NCI-H1105 treated with DMSO at 0.1 percent for 48 hours (cell line): ENCODE measurements at places on chromosomes 7 and 10.

- no peak for DNase-seq
These were observed 302.2 kb downstream of the CSTF2T start for GRCh38 chr10:51397244-51397643.

DNA sequence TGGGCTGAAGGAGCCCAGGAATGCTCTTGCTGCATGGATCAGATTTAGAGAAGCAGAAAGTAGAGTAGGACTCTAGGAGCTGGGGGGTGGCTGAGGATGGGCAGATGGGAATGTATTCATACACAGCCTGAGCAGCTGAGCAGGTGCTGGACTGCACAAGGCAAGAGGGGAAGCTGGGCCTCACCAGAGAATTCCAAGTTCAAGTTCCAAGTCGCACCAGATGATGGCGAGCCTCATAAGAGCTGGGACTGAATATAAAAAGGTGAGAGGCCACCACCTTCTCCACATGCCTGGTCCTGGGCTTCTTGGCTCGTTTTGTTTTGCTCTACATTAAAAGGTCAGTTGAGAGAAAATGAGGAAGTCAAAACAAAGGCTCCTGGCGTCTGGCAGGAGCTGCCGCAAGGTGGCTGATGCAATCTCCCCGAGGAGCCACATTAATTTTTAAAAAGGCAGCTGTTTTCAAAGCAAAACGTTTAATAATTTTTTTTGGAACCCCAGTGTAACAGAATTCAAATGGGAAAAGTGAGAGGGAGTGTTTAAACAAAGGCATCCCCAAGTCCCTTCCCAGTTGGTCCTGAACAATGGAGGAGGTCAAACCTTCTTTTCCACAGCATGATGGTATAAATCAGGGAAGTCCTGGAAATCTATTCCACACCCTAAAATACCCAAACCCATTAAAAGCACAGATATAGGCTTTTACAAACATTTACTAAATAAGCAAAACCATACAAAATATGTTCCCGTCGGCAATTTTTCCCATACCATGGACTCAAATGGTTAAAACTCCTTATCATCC, 9.5 kb downstream of the CYREN start:
- no peak for DNase-seq

GRCh38 chr7:84232646-84233045, 38.1 kb upstream of the SEMA3A start:
- DNase-seq, result no peak

DNA sequence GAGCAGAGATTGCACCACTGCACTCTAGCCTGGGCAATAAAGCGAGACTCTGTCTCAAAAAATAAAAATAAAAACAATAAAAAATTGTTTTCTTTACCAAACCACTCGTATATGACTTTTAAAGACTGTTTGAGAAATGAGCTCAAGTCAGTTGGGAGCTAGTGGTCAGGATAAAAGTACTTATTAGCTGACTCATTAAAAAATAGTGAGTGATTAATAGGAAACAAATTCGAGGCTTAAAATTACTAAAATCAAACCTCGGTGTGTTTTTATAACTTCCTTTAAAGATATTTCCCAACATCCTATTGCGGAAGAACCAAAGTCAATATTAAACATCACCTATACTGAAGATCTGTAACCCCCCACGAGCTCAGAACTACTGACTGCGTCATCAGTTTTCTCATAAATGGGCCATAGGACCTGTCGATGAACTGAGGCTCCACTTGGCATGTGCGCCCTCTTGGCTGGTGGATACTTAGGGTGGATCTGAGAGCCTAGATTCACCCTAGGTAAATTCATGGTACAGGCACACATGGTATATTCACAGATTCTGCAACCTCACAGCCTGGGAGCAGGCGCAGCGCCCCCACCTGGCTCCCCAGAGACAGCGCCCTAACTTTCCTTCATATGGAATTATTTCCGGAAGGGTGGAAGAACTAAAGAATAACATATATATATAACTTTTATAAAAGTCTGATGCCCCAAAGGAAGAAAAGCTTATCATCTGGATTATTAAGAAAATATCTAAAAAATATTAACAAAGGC, 9.2 kb downstream of the MKI67 start:
- no peak for DNase-seq

GRCh38 chr7:94760446-94761100, 104.6 kb upstream of the SGCE start:
- DNase-seq, result no peak

DNA sequence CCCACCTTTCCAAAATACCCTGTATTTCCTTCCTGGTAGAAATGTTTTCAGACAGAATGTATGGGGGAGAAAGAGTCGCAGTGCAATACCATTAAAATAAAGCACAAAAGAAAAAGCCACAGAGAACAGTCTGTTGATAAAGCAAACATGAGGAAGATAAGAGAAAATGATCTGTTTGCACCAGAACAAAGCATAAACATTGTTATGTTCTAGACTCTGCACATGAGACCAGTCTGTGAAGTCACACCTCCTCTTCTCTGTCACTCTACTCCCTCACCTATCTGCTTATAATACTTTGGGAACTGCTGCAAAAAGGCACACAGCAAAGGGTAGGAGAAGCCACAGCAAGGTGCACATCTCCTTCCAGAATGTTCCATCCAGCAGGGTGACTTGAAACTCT, 67.2 kb upstream of the LRGUK start:
- DNase-seq, result no peak

DNA sequence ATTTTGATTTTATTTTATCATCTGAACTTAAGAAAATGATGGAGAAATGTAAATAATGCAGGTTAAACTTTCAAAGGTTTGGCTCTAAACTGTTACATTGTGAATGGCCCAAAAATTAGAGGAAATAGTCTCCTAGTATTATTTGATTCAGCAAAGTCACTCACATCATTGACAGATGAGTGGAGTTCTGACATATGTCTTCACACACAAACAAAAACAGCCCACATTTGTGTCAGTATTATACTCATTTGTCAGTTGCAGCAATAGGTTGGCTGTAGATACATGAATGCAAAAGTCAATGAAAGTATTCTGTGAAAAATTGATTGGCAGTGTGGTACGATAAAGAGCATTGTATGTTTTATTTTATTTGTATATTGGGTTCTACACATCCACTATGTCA, 108.8 kb upstream of the BMPER start:
- DNase-seq, result no peak

- DNase-seq, result no peak
These were observed 410.9 kb downstream of the TYW1 start for GRCh38 chr7:67407392-67408071.

GRCh38 chr10:48614481-48615390, 9.9 kb upstream of the ARHGAP22 start:
- no peak for DNase-seq

DNA sequence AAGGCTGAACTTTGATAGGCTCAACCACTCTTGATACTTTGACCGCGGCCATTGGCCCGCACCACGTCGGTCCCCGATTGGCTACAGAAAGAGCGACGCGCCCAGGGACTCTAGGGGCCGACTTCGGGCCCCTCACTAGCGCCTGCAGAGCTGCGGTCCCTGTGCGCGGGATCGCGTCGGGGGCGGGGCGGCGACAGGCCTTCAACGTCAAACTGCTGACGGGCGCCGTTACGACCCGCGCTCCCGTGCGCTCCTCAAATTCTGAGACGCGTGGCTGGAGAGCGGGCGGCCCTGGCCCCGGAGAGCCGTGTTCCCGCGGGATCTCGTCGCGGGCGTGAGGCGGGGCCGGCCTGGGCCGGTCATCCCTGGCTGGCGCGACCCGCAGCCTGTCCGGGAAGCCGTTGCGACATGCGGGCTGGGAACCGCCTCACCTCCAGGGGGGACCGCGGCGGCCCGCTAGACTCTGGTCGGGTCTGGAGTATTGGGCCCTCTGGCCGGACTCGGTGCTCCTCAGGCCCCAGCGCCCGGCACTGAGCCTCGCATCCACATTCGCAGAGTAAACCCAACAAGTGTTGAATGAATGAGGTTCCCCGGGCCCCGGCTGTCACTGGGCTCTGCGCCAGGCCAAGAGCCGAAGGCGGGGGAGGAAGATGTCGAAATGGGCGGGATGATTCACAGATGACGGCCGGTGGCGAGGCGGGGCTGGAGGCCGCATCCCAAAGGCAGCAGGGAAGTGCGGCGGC, 643 bp upstream of the SLC25A28 start:
- peak; percentile 65 for DNase-seq

- DNase-seq, result no peak
These were observed 54.5 kb downstream of the GRB10 start for GRCh38 chr7:50728184-50728583.

GRCh38 chr10:100020142-100020885, 10.6 kb upstream of the DNMBP start:
- peak; percentile 24 for DNase-seq

DNA sequence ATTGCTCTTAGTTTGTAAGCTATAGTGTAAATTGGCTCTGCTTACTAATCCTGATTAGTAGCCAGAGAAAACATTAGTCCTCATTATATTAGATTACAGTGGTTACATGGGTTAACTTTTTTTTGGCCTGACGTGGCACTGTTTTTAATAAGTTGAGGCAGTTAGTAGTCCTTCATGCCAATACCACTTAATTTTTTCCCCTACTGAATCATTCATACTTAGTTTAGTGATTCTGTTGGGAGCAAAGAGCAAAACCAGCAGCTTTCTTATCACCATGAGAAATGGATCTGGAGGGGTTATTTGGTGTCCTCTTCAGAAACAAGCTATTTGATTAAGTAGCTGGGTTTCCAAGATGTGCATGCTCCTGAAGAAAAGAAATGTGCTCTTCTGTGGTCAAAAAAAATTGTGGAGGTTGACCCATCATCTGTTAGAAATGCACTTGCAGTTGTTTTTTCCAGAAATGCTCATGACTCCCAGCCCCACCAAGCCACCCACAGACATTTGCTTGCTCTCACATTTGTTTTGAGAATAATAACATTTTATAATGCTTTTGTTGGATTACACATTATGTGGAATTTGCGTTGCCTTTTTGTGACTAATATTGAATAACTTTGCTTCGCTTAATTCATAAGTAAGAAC, 258.5 kb downstream of the HDAC9 start:
- no peak for DNase-seq

DNA sequence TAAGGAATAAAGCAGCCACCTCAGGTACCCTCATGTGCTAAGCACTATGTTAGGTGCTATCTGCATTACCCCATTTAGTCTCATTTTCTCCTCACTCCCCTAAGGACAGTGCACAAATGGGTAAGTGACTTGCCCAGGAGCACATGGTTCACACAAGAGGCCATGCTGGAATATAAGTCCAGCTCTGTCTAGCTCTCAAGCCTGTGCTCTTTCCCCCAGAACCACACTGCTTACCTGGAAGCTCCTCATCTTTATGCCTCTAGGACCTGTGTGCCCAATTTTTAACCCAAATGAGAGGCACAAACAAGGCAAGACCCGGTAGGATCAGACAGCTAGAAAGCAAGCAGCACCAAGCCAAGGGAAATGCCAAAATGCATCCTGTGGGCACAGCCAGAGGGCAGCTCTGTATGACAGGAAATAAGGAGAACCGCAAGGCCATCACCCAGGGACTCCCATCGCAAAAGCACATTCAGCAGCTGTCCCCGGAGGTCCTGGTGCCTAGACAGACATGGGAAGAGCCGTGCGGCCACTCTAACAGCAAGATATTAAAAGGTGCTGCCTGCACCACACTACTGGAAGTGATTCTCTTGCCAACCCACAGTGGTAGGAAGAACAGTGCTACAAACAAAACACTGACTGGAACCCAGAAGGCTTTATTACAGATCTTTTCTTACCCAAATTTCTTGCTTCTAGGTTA, 88.1 kb downstream of the GSAP start:
- DNase-seq, result no peak

- no peak for DNase-seq
These were observed 295.3 kb upstream of the KLF6 start for GRCh38 chr10:4080225-4080805.

DNA sequence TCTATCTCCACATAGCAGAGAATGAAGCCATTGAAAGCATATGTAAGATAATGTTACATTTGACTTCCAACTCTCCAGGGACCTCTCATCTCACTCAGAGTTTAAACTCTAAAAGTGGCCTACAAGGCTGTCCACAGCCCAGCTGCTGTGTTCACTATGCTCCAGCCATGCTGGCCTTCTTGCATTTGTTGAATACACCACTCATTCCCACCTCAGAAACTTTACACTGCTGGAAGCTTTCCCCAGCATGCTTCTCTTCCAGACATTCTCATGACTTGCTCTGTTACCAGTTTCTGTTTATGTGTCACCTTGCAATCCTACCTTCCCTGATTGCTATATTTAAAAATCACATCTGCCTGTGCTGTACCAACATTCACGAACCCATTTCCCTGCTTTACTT, 167.2 kb downstream of the WNT2 start:
- DNase-seq, result no peak

DNA sequence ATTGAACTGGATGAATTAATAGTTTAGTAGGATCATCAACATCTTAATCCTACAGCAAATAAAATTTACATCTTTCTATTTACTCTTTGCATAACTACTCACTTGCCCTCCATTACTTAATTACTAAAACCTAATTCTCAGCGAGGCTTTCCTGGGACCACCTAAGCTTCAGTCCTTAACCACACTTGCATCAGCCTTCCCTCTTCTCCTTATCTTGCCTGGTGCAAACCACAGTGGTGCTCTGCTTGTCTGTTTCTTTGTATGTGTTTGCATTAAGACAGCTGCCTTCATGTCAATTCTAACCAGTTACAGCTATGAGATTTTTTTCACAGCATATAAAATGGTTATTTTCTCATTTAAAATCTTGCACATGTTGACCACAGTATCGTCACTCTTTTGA, 72.6 kb upstream of the ZNF92 start:
- no peak for DNase-seq

DNA sequence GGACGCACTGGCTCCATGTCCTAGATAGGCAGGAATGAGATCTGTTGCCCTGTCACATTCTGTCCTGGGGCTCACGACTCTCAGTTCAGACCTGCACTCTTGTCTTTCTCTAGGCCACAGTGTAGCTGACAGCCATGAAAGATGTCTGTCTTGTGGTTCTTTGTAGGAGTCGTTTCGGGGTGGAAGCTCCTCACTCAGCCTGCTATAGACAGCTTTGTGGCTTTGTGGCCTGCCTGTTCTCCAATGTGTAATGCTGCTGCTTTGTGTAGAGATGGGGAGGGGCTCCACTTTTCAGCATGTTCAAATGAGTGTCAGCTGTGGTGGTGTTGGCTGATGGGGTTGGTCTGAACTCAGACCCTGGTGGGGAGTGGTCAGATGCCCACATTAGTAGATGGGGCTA, 410.7 kb downstream of the ACTR3B start:
- DNase-seq, result no peak

DNA sequence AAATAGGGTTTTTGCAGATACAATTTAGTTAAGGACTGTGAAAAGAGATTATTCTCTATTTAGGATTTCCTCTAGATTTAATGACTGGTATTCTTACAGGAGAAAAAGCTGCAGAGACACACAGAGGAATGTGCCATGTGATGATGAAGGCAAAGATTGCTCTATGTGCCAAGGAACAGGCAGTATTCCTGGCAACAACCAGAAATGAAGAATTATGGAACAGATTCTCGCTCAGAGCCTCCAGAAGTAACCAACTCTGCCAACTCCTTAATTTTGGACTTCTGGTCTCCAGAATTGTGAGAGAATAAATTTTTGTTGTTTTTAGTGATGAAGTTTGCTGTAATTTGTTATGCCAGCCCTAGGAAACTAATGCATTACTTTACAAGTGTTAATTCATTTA, 307.6 kb upstream of the SEMA3A start:
- no peak for DNase-seq
